Retina (tissue), 1 donor: ENCODE measurements at places on chromosomes 5 and 9.

- no peak for DNase-seq
Measured at GRCh38 chr5:32760091-32760509, 49.0 kb downstream of the NPR3 start.

GRCh38 chr5:100828071-100828897, 74.8 kb downstream of the ST8SIA4 start:
- peak; percentile 12 for DNase-seq

DNA sequence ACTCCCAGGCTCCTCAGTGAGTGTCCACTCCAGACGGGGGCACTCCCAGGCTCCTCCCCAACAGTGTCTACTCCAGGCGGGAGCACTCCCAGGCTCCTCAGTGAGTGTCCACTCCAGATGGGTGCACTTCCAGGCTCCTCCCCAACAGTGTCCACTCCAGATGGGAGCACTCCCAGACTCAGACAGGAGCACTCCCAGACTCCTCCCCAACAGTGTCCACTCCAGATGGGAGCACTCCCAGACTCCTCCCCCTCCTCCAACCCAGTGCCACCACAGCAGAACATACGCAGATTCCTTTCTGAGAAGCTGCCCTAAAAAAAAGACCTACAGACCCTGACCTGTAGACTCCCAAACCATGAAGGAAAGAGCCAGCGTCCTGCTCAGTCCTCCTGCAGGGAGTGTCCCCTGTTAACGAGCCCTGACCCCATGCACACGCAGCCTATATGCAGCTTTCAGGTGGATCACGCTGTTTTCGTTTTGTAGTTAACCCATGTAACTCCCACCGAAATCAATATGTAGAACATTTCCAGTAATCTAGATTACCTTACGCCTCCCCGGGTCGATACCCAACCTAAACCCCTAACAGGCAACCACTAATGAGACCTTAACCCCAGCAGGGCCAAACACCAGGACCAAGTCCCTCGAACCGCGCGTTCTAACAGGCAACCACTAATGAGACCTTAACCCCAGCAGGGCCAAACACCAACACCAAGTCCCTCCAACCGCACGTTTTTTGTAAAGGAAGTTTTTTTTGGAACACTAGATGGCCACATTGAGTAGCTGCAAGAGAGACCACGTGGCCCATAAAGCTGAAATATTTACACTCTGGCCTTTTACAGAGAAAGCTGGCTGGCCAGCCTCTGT, 15.7 kb downstream of the PNPLA7 start:
- DNase-seq: peak; percentile 73

- DNase-seq: peak; percentile 65
Measured at GRCh38 chr9:14846871-14847311, 63.3 kb downstream of the FREM1 start.
